CD4-positive, alpha-beta T cell treated with Interleukin-1 beta for 1 hour (primary cell): ENCODE measurements at places on chromosomes 16 and 17.

GRCh38 chr16:188674-189073 lies 8.4 kb downstream of the HBQ1 start:
- DNase-seq, result peak; percentile 24

- no peak for DNase-seq
Observed at GRCh38 chr16:2854700-2855309, 3.2 kb downstream of the PRSS22 start.

- DNase-seq, result peak; percentile 7
Observed at GRCh38 chr16:16992975-16993765, 477.6 kb downstream of the XYLT1 start.

- no peak for DNase-seq
Observed at GRCh38 chr16:10729104-10730048, 14.3 kb upstream of the NUBP1 start.

DNA sequence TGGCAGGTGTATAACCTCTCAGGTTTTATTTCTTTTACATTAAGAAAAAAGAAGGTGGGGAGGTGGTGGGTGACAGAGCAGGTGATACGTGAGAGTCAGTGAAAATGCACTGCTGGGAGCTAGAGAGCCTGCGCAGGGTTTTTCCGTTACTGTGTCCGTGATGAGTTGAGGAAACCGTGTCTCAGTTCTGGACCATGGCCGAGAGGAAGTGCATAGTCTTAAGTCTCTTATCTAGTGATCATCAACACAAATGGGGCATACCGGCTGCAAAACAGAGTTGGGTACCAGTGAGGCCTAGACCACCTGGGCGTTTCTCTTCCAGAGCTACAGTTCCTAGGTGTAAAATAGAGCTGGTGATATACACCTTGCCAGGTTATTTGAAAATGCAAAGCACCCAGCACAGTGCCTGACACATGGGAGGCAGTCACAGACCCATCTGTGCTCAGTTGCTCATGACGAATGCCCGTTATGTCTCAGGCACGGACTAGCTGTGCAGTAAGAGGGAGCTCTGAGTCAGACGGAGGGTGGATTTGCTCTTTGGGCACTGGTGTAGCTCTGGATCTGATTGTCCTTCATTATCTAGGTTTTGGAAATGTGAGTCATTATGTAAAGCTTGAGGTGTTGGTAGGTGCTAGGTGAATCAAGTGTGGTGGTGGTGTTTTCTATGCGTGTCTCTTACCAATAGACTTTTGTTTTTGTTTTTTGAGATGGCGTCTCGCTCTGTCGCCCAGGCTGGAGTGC lies 60.9 kb downstream of the RPTOR start:
- no peak for DNase-seq

DNA sequence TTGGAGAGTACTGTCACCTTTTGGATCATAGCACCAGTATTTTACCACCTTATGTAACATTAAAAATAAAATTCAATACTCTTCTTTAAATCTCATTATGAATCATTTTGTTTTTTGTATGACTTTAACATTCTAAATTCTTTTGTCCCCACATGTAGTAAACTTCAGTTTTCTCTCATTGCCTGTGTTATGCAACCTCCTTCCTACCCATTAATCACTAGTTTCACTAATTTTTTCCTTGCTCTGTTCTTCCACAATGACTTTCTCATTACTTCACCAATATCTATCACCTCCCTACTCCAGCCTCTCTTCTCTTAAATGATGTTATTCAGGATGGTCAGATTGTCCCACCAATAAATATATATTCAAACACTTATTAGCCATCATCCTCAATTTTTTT lies 68.7 kb downstream of the TTC19 start:
- no peak for DNase-seq

GRCh38 chr16:85781695-85782370 lies 17.5 kb downstream of the EMC8 start:
- no peak for DNase-seq

DNA sequence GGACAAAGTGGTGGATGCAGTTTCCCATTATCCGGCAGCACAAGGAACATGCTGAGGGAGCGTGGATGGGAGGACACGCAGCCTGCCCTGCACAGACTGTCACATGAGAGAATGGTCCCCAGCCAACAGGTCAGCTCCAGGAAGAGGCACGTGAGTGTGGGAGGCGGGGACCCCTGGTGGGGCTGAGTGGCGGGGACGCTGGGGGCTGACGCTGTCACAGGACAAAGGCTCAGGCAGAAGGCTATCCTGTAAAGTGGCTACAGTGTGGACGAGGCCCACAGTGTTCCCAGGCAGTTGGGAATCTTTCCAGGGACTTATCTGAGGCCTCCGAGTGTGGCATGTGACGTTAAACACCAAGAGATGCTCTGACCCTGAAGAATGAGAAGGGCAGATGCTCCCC lies 30.4 kb downstream of the MBTPS1 start:
- no peak for DNase-seq

- peak; percentile 75 for DNase-seq
Observed at GRCh38 chr16:11354733-11355574, 9.7 kb downstream of the RMI2 start.

- DNase-seq, result no peak
Observed at GRCh38 chr17:7590743-7591142, 849 bp upstream of the SOX15 start.

GRCh38 chr17:27834571-27834970 lies 34.2 kb upstream of the NOS2 start:
- DNase-seq, result no peak

GRCh38 chr17:32496395-32497073 lies 9.7 kb downstream of the CDK5R1 start:
- no peak for DNase-seq

DNA sequence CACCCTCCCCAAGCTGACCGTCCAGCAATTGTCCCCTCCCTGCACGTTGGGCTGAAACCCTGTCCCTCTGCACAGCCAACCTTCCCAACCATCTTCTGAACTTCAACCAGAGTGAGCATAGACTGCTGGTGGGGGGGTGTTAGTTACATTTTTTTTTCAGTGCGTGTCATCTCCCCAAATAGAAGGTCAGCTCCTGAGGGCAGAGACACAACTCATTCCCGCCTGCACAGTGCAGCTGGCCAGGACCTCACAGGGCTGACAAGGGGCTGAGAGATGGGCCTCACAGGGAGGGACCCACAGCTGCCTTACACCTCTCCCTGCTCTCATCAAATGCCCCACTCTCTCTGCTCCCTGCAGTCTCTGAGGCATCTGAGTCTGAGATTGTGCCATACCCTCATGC lies 8.4 kb downstream of the SRL start:
- DNase-seq, result no peak

DNA sequence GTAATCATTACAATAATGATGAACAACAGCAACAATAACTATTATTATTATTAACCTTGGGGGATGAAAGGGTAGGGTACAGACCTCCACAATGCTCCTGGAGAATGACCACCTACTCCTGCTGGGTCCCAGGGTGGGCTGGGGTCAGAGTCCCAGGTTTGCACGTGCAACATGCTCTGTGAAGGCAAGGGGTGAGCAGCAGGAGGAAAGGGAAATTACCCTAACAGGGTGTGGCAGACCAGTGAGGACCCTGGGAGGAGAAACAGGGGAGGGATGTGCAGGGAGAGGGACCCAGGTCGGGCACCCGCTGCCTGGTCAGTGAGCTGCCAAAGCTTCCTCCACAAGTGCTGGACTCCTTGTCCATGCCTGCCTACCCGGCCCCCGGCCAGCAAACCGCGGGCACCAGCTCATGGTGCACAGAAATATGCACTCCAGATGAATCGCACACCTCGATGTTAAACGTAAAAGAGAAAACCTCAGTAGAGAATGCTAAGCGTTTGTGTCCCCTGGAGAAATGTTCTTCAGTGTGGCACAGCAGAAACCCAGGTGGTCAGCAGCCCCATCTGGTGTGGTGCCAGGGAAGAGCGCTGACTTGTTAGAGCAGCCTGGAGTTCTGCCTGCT lies 767.1 kb downstream of the KCNJ18 start:
- no peak for DNase-seq

DNA sequence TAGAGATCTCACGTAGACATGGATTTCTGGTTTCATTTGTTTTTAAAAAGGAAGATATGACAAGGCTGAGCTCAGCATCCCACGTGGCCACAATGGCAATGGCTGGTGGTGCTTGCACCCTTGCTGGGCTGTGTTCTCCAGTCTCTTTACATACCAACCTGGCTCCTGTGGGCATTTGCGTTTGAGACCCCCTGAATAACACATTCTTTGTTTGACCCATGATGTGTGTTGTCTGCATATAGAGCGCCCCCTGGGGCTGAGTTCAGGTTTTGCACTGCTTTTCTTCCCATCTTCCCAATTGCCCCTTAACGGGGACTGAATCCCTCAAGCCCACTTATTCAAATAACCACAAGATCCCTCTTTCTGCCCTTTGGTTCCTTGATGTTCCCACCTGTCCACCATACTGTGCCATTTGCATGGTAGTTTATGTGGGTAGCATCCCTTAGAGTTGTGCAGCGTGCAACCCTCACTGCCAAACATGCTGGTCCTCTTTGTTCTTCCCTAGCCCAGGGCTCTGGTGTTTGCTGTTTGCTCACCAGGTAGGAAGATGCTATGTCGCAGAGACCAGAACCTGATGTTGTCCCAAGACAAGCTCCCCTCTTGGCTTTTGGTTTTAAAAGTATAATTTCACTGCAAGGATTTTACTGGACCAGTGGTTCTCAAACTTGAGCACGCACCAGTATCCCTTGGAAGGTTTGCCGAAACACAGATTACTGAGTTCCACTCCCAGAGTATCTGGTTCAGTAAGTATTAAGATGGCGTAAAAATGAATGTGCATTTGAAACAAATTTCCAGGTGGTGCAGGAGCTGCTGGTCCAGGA lies 38.5 kb upstream of the NKD1 start:
- DNase-seq, result no peak

GRCh38 chr16:31074814-31075183 lies 577 bp downstream of the ZNF646 start:
- no peak for DNase-seq

DNA sequence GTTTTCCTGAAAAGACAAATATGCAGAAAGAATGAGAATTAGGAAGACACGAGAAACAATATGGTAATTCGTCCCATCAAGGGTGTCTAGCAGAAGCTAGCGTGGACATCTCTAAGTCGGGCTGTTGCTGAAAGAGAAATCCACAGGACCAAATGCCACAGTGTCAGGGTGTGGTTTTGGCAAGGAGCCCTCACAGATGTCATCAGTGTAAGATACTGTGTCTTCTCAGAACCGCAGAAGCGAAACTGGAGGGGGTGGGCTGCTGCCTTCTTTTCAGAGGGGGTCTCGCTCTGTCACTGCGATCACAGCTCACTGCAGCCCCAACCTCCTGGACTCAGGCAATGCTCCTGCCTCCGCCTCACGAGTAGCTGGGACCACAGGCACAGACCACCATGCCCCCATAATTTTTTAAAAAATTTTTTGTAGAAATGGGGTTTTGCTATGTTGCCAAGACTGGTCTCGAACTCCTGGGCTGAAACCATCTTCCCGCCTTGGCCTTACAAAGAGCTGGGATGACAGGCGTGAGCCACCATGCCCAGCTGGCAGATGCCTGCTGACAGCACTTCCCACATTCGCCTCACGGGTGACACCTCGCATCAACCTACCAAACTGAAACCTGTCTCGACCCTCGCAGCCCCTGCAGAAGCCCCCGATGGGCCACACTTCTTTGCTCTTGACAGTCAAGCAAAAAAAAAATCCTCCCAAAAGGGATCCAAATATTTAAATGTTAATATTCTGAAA lies 26.2 kb downstream of the TRAP1 start:
- no peak for DNase-seq

DNA sequence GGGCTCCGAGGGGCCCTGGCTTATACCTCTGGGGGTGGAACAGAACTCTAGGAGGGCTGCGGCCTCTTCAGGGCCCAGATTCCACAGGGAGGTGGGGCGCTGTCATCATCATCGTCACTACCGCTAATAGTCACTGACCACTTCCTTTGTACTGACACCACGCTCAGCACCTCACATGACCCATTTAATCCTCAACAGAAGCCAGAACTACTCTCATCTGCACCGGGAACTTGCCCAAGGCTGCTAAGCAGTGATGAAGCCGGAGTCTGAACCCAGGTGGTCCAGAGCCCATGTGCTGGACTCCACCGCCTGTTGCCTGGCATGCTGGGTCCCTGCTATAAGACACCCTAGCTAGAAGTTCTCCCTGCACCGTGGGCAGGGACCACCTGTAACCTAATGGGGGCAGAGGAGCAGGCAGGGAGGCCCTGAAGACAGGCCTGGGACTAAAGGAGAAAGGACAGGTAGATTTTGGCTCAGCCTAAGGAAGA lies 12.0 kb downstream of the UNC13D start:
- peak; percentile 62 for DNase-seq

GRCh38 chr17:42944211-42944610 lies 20.0 kb downstream of the AARSD1 start:
- no peak for DNase-seq
